Smooth muscle cell of the brain vasculature (primary cell): ENCODE measurements at places on chromosomes 7 and 10.

DNA sequence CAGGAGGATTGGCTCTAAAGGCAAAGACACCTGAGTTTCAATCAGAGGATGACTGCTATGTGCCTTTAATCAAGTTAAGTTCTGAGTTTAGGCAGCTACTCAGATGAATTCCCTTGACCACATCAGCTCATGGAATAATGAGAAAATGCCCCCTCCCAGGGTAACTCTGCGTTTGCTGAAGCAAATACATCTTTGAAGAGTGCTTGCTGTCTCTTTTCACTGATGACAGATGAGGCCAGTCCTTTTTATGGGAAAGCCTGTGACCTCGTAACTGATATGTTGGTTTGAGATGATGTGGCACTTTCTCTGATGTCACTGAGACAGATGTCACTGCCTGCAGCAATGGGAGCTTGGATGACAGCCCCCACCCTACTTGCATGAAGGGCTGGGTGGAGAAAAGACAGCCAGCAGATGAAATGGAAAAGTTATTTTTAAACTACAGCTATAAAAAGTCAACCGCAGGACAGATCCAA, 43.7 kb upstream of the DGKI start:
- DNase-seq: no peak

DNA sequence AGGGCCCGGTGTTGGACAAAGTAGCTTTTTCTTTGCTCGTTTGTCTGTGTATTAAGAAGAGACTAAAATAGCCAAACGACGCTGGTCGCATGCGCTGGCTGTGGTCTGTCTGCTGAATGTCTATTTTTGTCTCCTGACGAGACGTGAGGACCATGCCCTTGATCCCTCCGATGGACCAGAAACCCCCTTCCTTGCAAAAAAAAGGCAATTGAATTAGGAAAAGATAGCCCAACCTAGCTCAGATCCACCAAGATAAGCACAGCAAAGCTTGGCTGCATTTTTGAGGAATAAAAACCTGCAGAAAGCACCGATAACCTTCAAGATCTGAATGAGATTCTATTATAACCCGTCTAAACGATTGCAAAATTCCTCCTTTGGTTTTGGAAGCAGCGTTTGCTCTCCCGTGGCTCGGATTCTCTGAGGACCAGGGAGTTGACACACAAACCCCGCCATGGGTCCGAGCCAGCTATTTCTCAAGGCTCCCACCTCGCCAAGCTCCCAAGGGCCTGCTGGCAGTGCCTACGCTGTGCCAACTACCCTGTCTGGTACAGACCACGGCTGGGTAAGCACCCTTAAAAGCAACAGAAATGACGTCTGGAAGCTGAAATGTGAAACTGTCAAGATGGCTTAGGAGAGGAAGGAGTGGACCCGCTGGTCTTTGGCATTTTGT, 17.7 kb upstream of the TTYH3 start:
- no peak for DNase-seq

GRCh38 chr7:16779051-16779450, 25.5 kb downstream of the TSPAN13 start:
- DNase-seq: no peak

GRCh38 chr7:152660021-152660420, 15.9 kb downstream of the XRCC2 start:
- no peak for DNase-seq

DNA sequence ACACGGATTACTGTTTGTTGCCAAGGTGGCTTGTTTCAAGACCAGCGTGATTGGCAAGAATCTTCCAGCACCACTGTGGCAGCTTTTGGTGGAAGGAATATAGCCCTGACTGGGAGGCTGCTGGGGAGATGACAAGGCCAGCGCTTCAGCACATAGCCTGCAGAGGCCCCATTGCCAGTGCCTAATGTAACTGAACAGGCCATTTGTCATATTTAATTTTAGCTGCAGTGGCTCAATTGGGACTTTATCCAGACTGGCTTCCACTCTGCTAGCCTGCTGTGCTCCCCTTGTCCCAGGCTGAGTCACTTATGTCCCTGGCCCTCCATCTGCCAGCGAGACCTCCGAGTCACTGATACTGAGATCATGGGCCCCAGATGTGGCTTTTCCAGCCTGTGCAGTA, 483.1 kb downstream of the GALNT17 start:
- DNase-seq: no peak

DNA sequence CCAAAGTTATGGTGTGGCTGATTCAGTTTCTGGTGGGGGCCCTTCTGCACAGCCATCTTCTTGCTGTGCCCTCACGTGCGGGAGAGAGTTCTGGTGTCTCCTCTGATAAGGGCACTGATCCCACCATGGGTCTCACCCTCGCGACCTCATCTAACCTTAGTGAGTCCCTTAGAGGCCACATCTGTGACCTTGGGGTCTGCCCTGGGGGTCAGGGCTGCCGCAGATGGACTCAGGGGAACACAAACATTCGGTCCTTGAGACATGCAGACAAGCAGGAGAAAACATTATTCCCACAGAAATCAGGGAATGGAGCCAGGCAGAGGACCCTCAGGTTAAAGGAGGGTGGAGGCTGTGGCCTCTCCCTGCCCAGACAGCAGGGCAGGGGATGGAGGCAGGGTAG, 177.9 kb downstream of the DNAJB6 start:
- DNase-seq: no peak

- no peak for DNase-seq
Observed at GRCh38 chr7:762885-763284, 35.8 kb upstream of the PRKAR1B start.

DNA sequence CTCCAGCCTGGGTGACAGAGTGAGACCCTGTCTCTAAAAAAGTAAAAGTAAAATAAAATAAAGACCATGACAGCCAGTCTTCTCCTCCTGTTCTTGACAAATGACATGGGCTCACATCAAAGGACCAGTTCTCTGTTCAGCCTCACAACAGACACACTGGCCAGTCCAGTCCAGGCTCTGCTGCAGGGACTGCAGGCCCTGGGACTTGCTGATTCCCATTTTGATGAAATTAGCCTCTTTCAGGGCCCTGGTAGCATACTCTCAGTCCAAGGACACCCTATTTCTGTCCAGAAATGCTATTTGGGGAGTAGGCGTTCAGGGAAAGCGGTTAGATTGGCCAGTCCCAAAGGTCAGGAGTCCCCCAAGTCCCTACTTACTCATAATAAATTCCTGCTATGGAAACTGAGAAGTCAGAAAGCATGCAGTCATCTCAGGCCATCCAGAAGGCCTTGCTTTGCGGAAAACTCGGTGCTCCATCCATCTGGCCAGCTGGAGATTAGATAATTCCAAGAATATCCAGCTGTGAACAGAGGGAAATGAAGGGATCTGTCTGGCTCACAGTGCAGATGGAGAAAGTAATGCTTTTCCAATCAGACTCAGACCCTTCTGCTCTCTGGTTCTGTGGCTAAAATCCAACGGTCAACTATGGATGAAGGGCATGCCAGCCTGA, 74.4 kb downstream of the RAB11FIP2 start:
- no peak for DNase-seq

DNA sequence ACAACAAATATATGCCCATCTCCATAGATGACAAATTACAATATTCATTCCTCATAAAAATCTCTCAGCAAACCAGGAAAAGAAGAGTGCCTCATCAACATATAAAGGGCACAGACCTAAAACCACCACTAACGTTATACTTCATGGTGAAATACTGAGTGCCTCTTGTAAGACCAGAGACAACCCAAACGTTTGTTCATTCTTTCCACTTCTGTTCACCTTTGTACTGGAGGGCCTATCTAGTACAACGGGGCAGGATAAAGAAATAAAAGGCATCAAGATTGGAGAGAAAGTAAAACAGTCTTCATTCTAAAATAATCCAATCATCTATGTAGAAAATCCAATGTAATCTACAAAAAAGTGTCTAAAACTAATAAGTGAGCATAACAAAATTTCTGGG, 79.1 kb downstream of the LARP4B start:
- no peak for DNase-seq
